NCI-H1694 (cell line): ENCODE measurements at places on chromosomes 3 and 15.

DNA sequence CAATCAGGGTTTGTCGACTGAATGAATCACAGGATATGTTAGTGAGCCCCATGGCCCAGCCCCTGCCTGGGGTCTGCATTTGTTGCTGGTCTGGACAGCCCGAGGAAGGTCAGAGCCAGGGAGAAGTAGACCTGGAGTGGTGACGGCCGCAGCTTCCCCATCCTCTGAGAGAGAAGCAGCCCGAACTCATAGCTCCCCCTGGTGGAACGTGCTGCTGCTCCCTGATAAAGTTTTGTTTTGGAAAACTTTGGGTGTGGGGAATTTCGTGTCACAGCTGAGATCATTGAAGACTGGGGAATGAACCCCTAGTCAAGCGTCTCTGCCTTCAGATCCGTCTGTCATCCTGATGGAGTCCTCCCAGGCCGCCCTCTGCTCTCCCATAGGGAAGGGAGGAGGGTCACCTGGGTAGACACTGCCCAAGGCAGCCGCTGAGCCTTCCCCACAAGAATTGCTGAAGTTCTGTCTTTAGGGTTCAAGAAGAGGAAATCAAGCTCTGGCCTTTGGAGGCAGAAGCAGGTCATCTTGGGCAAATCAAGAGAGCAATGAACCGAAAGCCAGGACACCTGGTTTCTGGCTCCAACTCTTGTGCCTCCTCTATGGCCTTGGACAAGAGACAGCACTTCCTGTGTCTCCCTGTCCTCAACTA lies 60.5 kb downstream of the GLDN start:
- DNase-seq = no peak

- DNase-seq = no peak
These were observed 36.4 kb downstream of the SSUH2 start for GRCh38 chr3:8608041-8608790.

- DNase-seq = no peak
These were observed 13.3 kb downstream of the ATG7 start for GRCh38 chr3:11285471-11285870.

DNA sequence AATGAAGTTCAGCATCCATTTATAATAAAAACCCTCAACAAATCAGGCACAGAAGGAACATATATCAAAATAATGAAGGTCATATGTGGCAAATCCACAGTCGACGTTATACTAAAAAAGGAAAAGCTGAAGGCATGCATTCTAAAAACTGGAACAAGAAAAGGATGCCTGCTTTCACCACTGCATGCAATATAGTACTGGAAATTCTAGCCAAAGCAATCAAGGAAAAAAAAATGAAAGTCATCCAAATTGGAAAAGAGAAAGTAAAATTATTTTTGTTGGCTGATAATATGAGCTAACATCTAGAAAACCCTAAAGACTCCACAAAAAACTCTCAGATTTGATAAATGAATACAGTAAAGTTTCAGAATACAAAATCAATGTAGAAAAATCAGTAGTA lies 1123.2 kb downstream of the TBL1XR1 start:
- DNase-seq = no peak

- no peak for DNase-seq
These were observed 2.2 kb upstream of the PGPEP1L start for GRCh38 chr15:99009741-99010330.

- DNase-seq = no peak
These were observed 39.5 kb upstream of the PRR23E start for GRCh38 chr3:127153506-127153815.

DNA sequence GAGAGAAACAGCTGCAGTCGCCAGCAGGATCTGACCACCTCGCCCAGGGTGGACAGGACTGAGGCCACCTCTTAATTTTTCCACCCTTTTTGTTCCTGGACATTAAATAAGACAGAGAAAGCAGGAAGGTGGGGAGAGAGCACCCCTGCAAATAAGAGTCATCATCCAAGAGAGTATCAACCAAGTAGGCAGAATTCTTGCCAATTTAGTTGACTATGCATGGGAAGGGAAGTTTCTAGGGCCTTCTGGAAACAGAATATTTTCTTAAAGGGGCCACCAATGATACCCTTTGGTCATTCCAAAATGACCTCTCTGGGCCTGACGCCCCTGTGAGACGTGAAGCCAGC lies 136.2 kb downstream of the TJP1 start:
- no peak for DNase-seq

- no peak for DNase-seq
These were observed 314.2 kb downstream of the LPP start for GRCh38 chr3:188468196-188468595.

- no peak for DNase-seq
These were observed 2.0 kb upstream of the PIGZ start for GRCh38 chr3:196970547-196971093.

DNA sequence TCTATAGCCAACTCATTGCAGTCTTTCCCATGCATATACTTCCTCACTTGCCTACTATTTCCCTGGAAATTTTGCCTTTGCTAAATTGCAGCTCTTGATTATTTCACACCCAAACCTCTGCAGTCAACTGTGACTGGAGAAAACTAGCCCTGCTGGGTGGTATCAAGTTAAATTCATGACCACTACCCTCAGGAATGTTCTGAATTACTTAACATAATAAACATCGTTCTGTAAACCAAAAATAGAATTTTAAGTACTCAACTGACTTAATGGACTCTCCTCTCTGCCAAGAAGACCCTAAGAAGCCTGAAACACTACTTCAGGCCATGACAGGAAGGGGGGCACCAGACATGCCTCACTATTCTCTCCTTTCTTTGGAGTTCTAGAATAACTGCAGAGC lies 1278.0 kb upstream of the GBE1 start:
- DNase-seq = no peak

DNA sequence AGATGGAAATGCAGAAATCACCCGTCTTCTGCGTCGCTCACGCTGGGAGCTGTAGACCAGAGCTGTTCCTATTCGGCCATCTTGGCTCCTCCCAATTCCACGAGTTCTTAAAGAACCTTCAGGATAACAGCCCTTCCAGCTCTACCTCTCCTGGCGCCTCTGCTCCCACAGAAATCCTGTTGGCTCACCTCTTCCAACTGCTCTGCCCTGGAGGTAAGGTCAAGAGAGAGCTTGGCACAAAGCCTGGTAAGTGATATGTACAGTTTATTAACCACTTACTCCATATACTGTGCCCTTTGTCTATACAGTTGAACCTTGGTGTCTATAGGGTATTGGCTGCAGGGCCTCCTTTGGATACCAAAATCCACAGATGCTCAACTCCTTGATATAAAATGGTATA lies 17.8 kb upstream of the FGF12 start:
- peak; percentile 12 for DNase-seq

DNA sequence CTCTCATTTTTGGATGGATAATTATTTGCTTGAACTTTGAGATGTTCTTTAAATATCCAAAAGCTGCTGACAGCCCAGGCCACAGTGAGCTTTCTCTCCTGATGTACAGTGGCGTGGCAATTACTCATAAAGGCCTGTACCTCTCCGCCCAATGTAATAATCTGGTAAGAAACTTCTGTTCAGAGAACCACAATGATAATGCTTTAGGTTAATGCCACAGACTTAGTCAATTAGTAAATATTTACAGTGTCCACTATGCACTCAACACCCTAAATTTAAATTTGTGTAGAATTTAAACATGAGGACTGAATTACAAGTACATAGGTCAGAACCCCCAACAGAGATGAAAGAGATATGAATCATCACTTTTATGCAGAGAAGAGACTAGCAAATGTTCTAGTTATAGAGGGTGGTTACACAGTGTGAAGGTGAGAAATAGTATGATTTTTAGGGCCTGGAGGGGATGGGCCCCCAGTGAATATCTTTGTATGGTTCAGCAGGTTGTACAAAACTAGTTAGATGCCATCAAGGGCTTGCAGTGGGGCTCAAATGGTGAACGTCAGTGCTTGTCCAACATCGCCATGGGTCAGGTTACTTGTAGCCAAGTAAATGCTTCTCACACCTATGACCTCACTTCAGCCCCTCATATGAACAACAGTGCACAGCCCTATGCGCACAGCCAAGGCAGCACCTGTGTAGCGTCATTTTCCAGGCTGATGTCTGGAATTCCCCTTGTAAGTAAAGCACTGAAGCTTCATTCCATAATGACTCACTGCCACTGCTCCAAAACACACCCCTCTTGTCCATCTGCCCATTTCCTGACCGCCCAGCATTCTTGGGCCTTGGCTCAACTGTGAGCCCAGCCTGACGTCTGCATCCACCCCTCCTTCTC lies 13.3 kb downstream of the ABHD2 start:
- no peak for DNase-seq

DNA sequence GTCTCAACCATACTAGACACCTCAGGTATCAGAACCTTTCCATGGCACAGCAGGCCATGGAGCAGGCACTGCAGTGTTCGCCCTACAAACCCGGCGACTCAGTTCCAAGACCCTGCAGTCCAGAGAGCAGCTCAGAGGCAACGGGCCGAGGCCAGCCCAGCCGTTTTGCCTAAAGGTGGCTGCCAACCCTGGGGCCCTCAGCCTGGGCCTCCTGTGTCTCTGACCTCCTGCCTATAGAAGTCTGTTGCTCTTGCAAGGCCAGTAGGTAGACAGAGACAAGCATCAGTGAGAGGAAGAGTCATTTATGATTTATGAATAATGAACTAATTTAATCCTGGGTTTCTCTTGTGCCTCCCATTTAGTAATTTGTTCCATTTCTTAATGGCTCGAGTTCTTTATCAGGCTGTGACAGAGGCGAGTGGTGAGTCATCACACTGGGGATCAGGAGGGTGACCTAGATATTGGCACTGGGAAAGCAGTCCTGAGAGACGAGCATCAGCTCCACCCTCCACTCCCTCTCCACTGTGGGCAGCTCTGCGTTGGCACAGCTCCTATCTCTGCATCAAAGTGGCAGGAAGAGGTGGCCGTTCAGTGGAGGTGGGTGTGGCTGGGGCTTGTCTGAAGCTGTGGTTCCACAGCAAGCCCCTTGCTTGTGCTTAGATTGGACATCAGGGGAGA lies 79.8 kb downstream of the ABHD5 start:
- no peak for DNase-seq

DNA sequence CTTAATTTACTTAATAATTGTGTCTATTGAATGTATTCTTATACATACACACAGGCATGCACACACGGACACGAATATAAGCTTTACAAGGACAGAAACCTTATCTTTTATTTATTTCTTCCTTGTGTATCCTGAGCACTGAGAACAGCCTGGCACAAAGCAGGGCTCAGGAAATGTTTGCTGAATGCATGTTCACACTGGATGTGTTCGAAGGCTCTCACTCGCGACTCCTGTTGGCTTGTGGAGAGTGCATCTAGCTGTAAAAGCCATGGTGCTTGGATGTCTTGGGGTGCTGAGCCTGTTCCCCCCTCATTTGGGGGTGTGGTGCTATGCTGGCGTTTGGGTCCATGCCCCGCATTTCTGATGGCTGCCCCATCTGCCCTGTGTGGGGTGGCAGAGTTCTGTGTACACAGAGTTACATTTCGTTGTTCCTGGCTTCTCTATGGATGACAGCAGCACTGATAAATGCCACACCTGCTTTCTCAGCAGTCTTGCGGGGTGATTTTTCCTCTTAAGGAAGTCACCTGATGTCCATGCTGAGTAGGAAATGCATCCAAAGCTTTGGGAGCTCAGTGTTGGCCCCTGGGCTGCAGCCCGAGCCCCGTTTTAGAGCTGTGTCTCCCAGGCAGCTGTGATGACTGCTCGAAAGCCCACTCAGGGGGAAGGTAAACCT lies 148.5 kb downstream of the IGF1R start:
- no peak for DNase-seq

- DNase-seq = peak; percentile 64
These were observed 3.4 kb upstream of the CPOX start for GRCh38 chr3:98596541-98597500.

DNA sequence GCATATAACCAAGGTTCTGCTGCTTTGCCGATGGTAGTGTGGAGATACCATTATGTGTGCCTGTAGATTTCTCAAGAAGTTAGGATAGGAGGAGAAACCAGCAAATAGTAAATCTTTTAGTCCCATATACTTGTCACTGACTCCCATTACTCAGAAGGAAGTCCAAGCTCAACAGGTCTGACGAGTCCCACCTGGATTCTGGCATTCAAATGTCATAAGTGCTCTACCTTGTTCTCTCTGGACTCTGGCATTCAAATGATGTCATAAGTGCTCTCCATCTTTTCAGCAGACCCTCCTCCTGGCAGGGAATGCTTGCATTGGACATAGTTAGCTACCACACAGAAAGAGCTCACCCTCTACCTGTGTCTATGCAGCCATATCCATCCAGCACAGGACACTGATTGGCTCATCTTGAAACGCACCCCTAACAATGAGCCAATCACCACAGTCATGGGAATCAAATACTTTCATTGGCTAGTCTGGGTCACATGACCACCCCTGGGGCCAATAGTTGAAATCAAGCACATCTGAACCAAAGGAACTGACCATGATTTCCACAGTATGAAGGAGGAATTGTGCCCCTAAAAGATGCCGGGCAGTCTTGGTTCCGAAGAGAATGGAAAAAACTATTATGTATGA lies 205.0 kb upstream of the ADAMTS9 start:
- no peak for DNase-seq

GRCh38 chr3:137509354-137510045 lies 254.6 kb upstream of the SOX14 start:
- no peak for DNase-seq

DNA sequence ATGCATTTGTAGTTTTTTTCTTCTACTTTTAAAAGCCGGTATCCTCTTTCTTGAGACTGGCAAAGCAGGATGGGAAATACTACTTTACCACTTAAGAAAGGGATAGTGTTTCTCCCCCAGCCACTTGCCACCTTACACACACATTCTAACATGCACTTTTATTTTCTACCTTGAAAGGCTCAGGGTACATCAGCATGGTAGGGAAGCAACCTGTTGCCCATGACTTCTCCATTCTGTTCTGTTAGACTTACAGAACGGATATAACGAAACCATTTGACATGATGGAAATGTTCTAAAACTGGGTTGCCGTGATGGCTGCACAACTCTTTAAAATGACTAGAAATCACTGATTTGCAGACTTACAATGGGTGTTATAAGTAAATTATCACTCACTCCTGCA lies 405.5 kb downstream of the SHQ1 start:
- no peak for DNase-seq

DNA sequence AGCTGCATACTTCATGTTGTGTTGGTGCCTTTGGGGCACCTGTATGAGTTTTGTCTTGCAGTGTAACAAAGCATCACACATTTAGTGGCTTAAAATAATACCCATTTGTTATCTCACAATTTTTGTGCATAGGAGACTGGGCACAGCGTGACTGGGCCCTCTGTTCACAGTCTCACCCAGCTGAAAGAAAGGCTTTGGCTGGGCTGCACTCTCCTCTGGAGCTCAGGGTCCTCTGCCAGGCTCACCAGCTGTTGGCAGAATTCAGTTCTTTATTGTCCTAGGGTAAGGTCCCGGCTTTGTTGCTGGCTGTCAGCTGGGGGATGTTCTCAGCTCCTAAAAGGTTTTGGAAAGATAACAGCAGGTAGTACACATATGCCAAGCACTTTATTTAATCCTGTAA lies 263.3 kb downstream of the CLSTN2 start:
- DNase-seq = peak; percentile 71

DNA sequence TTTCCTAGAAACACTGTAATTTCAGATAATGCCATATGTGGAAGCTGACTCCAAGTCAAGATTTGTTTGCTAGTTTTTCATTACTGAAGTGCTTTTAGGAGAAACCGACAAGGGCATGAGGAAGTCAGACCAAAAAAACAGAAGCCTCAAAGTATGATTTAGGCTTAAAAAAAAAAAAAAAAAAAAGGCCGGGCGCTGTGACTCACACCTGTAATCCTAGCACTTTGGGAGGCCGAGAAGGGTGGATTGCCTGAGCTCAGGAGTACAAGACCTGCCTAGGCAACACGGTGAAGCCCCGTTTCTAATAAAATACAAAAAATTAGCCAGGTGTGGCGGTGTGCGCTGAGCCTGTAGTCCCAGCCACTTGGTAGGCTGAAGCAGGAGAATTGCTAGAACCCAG lies 11.6 kb downstream of the RPL15 start:
- DNase-seq = no peak

GRCh38 chr3:183591881-183592521 lies 36.5 kb upstream of the KLHL6 start:
- no peak for DNase-seq
